ENCODE measurements at places on chromosomes 7 and 10. TPM values are rescaled to one million over a fixed set of nuclear protein-coding genes. Genes with fewer than 3 reads are reported as not detected.

The GNG11 gene
- total RNA-seq: not detected

The XRCC2 gene
- 0.30 TPM for total RNA-seq

The C10orf53 gene
- total RNA-seq: not detected

The MKLN1 gene
- 43.2 TPM for total RNA-seq

The CRTAC1 gene
- total RNA-seq: not detected

The CLEC5A gene
- not detected for total RNA-seq

The FKBP6 gene
- not detected for total RNA-seq

The ENO4 gene
- total RNA-seq: not detected

The OR2A5 gene
- not detected for total RNA-seq

The ARHGAP22 gene
- total RNA-seq: not detected

The TLX1 gene
- not detected for total RNA-seq
